ENCODE measurements at places on chromosomes 1 and 21.

DNA sequence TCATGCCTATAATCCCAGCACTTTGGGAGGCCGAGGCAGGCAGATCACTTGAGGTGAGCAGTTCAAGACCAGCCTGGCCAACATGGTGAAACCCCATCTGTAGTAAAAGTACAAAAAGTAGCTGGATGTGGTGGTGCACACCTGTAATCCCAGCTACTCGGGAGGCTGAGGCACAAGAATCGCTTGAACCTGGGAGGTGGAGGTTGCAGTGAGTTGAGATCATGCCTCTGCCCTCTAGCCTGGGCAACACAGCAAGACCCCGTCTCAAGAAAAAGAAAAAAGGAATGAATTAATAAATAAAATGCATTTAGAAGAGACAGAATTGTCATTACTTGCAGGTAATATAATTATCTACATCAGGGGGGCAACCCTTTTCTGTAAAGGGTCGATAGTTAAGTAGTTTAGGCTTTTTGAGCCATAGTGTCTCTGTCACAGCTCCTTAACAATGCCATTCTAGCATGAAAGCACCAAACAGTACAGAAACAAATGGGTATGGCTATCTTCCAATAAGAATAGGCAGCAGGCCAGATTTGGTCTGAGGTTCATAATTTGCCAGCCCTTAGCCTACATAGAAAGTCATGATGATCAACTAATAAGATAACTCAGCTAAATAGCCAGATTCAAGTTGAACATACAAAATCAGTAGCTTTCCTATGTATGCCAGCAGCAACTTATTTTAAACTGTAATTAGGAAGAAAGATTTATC is 56.8 kb downstream of the RPRD2 start:
- DNase-seq, result no peak

DNA sequence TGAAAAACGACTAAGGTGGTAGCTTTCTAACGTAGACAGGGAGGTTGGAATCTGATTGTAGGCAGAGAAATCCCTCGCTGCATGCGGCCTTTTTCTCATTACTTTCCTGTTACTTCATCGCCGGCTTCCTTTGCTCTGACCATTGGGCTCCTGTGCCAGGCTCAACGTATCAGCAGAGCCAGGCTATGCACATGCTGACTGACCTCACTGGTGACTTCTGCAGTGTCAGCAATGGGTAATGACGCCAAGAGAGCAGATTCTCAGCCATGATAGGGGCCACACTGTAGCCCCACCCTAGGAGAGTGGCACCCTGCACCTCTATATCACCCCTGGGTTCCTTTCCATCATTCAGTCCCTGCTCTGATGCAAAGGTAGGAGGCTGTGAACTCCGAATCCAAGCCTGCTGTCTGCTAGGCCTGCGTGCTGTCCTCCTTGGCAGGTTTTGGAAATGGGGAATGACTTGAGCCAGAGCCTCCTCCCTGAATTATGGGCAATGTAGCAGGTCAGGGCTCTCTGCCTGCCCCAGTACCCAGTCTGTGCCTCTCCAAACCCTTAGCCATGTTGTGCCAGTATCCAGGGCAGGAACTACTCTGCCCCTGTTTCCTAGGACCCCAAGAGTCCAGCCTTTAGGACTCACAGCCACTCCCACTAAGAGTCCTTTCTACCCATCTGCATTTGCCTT is 11.4 kb downstream of the PPFIA4 start:
- no peak for DNase-seq

DNA sequence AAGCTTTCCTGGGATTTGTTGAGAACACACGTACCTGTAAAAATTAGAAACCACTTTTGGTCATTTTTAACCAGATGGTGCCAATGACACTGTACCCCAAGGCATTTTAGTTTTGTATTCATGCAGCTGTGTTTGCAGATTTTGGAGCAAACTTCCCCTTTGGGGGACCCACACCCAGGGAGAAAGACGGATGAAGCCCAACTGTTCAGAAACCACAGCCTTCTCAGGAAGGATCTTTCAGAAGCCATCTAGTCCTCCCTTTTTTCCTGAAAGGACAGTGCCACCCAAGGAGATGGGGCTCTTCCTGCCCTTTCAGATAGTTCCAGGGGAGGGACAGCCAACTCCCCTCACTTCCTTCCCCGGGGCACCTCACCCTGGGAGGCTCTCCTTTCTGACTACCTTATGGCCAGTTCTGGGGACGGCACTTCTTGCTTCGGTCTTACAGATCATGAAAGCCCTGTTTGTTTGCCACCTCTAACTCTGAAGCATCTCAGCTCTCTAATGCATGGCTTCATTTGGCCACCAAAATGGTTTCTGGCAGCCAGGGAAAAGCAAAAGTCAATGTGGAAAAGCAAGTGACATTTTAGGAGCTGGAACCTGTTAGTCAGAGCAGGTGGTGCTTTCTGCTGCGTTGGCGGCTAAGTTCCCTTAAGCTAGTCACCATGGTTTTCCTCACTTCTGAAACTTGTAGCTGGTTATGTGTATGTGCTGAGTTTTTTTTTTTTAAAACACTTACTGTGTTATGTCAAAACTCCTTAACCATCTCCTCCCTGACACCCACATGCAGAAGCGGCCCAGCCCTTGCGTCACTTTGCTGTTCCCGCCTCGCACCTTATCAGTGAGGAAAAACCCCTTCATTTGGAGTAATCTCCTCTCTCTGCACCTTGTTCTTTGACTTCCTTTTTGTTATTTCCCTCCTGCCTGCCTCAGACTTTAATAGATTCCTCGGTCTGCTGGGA is 10.1 kb downstream of the TMCC2 start:
- DNase-seq, result no peak

DNA sequence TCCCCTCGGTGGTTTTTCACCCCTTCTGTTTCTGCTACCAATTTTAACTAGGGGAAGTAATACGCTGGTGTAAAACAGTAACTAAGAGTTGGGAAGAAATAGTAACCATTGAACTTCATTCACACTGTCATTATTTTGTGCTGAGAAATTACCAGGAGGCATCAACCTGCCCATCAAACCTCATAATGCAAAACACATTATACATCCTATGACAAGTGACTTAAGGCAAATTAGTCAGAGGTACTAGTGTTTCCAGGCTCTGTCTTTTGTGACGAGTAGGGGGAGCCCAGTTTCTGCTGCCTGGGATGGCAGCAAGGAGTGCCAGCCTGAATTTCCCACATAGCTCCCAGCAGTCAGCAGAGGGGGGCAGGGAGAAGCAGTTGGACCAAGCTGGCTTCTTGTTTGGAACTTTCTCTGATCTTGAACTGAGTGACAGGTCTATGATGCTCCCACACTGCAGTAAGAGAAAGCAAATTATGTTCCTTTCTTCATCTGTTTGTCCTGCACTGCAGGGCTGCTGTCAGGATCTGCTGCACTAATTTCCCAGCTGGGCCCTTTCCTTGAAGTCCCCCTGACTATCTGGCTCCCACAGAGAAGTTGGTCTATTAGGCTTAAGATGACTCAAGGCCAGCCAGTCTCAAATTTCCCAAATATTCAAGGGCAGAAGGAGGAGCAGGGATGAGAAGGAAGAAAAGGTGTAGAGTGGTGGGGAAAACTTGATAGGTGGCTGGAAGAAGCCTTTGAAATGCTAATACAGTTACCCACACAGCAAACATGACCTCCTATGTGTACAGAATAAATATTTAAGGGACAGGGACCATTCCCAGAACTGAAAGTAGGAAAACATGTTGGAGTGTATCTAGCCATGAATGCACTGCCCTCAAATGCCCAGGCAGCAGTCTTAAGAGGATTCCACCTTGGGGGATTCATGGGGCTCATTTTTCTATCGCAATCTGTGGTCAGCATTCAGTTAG is 322.8 kb downstream of the SEC16B start:
- no peak for DNase-seq

- DNase-seq, result no peak
Measured at GRCh38 chr1:214475331-214475730, 76.1 kb downstream of the PTPN14 start.

GRCh38 chr1:206430031-206430983 is 40.0 kb upstream of the IKBKE start:
- DNase-seq, result peak; percentile 80

GRCh38 chr1:61892977-61893376 is 150.7 kb downstream of the PATJ start:
- no peak for DNase-seq

- no peak for DNase-seq
Measured at GRCh38 chr21:42880352-42880751, 1.0 kb upstream of the WDR4 start.

- peak; percentile 79 for DNase-seq
Measured at GRCh38 chr21:38170283-38170682, 86.5 kb upstream of the KCNJ15 start.

DNA sequence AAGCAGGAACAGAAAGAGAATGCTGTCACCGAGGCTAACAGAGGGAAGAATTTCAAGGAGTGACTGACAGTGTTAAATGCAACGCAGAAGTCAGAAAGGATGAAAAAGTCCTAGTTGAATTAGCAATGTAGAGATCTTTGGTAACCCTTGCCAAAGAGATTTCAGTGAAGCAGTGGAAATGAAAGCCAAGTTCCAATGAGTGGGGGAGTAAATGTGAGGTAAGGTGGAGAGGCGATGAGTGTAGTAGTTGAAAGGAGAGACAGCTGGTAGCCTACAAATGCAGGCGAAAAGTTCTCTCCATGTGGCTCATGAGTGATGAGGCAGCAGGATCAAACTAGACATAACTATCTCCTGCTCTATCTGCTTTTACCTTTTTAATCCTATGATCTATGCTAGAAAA is 74.6 kb upstream of the IPO9 start:
- no peak for DNase-seq

GRCh38 chr1:83860490-83861221 is 138.3 kb downstream of the TTLL7 start:
- peak; percentile 12 for DNase-seq

GRCh38 chr1:11558871-11559590 is 80.1 kb downstream of the DISP3 start:
- DNase-seq, result no peak
